Right renal cortex interstitium (tissue), 3 donors: ENCODE measurements at places on chromosomes 5 and 9.

DNA sequence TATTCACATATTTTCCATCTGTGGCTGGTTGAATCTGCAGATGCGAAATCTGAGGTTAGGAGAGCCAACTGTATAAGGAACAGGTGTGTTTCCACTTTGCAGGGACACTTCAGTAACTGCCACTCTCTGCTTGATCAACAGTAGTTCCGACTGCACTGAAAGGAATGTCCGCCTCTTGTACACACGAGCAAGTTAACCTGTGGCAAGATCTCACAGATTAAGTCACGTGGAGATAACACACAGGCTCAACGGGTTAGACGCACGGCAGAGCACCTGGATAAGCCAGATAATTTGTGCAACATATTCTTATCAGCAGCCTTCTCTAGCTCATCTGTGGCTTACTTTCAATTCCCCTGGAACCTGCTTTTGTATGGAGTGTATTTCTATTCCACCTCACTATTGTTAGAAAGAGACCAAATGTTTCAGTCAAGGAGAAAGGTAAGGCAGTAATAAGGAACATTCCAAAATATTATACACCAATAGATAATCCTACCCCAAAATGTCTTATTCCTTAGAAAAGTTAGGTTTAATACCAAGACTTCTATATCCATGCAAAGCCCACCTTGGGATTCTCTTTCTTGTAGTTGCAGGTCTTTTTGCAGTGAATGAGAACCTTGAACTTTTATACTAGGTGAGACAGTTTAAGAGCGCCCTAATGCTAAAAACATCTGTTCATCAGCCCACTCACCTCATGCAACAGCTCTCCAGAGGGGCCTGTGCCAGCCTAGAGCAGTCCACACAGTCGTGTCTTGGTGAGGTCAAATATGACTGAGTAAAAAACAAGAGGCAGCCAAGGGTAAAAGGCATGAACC is 6.5 kb upstream of the C9 start:
- no peak for DNase-seq

GRCh38 chr5:33594006-33594405 is 153.2 kb downstream of the TARS1 start:
- DNase-seq, result no peak

DNA sequence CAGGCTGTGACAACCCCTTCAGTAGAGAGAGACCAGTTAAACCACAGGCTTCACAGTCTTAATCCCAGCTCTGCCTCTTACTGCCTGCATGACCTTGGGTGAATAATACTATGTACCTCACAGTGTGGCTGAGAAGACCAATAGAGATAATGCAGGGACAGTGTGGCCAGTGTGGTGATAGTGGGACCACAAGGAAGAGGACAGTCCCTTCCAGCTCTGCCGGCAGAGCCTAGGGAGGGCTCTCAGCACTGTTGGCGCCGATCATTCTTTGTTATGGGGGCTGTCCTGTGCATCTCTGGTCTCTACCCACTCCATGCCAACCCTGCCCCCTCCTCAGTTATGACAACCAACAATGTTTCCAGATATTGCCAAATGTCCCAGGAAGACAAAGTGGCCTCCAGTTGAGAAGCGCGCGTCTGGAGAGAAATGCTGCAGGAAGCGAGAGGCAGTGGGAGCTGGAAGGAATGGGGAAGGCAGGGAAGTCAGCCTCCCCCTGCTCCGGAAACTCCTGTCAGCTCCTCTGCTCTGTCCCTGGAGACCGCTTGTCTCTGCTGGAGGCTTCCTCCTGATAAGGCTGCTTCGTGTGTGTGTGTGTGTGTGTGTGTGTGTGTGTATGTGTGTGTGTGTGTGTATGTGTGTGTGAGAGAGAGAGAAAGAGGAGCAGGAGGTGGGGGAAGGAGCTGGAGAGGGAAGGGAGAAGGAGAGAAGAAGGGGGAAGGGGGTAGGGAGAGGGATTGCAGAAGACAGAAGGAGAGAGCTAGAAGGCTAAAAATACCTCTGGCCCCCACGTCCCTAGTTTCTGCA is 31.8 kb upstream of the FABP6 start:
- no peak for DNase-seq

DNA sequence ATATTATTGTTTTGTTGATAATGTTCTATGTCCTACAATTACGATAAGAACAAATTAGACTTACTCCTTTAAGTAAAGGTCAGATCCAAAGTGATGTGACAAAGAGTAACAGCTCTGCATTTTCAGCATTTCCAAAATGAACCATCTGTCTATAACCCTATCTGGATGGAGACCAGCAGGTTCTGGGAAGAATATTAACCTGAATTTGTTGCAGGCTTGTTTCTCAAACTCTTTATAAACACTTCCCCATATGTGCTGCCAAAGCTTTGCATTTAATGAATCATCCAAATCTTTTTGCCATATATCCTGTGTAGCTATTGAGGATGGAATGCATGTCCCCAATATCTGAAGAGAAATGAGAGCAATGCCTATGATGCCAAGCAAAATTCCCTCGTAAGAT is 198.9 kb upstream of the SLC27A6 start:
- DNase-seq, result no peak

DNA sequence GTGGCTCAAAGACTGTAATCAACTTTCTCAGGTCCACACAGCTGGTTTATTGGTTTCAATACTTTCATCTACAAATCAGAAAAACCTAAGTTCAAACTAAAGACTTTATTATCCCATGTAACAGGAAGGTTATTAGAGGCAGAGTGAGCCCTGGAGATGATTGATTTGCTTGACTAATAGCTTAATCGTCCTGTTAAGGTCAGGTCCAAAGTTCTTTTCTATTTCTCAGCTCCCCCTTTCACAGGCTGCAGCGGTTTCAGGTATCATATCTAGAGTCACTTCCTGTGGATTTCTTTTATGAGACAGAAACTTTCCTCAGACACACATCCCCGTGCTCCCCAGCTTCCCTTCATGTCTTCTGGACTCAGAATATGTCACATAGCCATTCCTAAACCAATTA is 166.4 kb downstream of the PRELID2 start:
- no peak for DNase-seq

- DNase-seq, result no peak
Observed at GRCh38 chr9:31542384-31543055, 841.9 kb upstream of the ACO1 start.

GRCh38 chr9:128033609-128034008 is 33.5 kb downstream of the NAIF1 start:
- DNase-seq, result no peak

- DNase-seq, result no peak
Observed at GRCh38 chr9:3824581-3824980, 298.8 kb upstream of the RFX3 start.

DNA sequence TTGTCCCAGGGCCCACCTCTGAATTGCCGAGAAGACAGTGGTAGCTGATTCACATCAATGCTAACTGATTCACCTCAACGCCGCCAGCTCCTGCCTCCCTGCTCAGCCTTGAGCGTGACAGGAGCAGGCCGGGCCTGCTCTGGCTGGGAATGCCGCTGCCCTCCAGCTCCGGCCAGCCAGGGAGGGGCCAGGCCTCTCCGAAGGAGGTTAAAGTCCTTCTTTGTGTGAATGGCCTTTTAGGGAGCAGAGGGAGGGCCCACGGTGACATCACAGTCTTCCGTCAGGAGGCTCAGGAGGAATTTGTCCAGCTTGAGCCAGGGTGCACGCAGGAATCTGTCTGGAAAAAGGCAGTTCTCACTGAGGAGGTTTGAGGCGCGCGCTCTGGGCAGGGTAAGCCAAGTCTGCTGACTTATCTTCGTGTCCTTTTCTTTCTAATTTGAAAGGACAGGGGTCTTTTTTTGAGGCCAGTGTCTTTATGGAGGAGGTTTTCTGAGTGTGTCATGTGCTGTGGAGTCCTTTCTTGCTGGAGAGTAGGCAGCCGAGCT is 82.7 kb downstream of the C9orf152 start:
- peak; percentile 65 for DNase-seq

DNA sequence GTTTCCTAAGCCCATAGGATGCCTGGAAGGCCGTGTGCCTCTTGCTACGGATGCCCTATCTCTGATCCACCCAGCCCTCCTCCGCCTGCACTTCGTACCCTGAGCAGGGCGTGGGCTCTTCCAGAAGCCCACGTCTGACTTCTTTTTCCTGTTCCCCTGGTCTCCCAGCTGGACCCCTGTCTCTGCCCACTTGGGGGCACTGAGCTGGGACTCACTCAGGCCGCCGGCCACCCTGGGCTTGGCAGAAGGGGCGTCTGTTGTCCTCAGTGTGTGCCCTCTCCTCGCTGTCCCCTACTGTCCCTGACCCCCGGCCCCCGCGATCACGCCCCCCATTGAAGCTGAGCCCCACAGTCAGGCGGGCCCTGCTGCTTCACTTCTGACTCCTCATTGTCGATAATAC is 22.0 kb upstream of the RXRA start:
- DNase-seq, result no peak

- DNase-seq, result no peak
Observed at GRCh38 chr9:130089141-130089540, 35.4 kb downstream of the GPR107 start.

DNA sequence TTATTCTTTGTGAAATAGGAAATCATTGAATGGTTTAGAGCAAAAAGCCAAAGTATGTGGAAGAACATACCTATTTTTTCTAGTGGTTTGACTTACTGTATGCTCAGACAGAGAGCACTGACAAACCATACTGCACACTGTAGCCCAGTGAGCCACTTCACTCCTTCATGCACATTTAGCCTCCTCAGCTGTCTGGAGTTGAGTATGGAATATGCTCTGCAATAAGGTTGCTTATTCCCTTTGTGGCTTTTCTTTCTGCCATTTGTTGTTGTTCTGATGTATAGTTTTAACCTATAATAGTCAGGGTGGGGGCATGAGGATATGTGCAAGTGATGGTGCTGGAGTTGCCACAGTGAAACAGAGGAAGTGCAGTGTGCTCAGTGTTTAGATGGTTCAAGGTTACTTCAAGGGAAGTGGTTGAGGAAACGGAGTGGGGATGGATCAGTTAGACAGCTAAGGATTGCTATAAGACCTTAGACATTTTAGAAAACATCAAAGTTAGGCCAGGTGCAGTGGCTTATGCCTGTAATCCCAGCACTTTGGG is 100.7 kb downstream of the CDC42SE2 start:
- no peak for DNase-seq

DNA sequence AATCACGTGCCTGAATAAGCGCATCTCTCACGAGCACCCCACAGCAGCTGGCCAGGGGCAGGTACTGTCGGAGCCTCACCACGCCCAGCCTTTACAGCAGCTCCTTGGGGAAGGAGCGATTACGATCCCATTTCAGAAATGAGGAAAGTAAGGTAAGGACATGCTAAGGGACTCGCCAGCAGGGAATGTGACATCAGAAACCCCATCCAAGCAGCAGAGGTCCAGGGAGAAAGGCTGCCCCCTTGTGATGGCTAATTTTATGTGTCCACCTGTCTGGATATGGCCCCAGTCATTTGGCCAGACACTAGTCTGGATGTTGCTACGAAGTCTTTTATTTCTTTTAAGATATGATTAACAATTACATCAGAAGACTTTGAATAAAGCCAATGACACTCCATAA is 77.3 kb downstream of the UBE2QL1 start:
- peak; percentile 7 for DNase-seq

GRCh38 chr9:93884808-93885207 is 70.3 kb downstream of the BARX1 start:
- no peak for DNase-seq

DNA sequence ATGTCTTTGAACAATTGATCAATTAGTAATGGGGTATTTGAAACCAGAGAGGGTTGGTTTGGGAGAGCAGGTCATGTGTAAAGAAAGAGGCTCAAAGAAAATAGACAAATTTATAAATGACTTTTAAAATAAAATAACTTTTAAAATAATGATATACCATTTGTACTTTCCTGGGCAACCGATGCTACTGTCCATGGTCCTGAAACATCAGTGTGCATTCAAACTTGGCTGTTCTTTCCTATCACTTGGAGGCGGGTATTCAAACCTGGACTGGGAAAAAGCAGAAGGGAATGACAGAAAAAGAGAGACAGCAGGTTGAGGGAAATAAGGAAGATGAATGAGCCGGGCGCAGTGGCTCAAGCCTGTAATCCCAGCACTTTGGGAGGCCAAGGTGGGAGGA is 1446.4 kb upstream of the WWC1 start:
- peak; percentile 25 for DNase-seq

- no peak for DNase-seq
Observed at GRCh38 chr5:109399092-109399759, 10.5 kb downstream of the PJA2 start.

- no peak for DNase-seq
Observed at GRCh38 chr9:135726138-135726853, 24.3 kb downstream of the KCNT1 start.

DNA sequence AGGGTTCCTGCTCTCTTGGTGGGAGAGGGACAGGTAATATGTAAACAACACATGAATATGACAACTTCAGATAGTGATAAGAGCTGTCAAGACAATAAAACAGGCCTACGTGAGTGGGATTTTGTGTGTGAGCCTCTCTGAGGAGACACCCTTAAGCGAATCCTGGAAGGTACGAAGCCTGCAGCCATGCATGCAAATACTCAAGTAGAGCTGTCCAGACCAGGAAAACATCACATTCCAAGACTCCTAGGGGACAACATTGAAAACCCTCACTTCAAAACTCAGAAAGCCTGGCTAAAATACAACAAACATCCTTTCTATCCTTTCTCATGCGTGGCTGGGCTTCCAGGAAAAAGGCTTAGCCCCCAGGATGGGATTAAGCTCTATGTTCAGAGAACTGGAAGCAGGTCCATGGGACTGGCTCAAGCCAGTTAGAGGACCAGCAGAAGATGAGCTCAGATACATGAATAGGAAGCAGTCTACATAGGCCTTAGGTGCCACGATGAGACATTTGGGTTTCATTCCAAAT is 124.8 kb upstream of the IQGAP2 start:
- no peak for DNase-seq

- DNase-seq, result no peak
Observed at GRCh38 chr5:157548513-157549282, 26.9 kb downstream of the ADAM19 start.

DNA sequence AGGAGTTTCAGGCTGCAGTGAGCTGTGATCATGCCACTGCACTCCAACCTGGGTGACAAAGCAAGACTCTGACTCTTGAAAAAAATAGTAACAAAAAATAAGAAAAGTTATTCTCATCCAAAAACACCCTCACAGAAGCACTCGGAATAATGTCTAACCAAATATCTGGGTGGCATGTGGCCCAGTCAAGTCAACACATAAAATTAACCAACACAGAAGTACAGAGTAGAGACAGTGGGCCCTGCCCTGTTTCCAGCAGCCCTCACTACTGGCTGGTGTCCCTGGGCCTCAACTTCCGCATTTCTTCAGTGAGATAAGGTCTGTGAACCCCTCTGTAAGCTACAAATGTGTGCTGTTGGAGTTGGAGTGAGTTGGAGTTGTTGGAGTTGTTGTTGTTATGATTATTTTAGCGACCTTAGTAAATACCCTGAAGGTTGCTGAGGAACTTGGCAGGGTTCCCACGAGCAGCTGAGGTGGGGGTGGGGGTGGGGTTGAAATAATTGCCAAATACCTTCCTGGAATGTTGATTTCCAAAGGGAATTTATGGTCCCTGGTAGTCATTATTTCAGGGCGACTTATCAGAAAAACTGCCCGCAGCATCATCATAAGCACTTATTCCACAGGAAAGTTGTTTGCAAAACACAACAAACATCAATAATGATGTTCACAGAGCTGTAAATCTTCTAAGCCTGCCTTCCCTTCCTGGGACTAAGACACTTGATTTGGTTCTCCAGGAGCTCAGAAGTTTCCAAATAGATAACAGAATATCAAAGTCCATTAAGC is 30.2 kb downstream of the C5orf15 start:
- DNase-seq, result peak; percentile 23

GRCh38 chr5:157756122-157756521 is 12.6 kb downstream of the LSM11 start:
- DNase-seq, result no peak
